Substantia nigra (tissue), 51 donors: ENCODE measurements at places on chromosomes 3 and 15.
A peak's percentile ranks its signal among the peaks of the same experiment; 100 is the strongest.

DNA sequence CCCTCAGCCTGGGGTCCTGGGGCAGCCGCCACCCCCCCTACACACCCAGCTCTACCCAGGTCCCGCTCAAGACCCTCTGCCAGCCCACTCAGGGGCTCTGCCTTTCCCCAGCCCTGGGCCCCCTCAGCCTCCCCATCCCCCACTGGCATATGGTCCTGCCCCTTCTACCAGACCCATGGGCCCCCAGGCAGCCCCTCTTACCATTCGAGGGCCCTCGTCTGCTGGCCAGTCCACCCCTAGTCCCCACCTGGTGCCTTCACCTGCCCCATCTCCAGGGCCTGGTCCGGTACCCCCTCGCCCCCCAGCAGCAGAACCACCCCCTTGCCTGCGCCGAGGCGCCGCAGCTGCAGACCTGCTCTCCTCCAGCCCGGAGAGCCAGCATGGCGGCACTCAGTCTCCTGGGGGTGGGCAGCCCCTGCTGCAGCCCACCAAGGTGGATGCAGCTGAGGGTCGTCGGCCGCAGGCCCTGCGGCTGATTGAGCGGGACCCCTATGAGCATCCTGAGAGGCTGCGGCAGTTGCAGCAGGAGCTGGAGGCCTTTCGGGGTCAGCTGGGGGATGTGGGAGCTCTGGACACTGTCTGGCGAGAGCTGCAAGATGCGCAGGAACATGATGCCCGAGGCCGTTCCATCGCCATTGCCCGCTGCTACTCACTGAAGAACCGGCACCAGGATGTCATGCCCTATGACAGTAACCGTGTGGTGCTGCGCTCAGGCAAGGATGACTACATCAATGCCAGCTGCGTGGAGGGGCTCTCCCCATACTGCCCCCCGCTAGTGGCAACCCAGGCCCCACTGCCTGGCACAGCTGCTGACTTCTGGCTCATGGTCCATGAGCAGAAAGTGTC lies 30.2 kb downstream of the PTPN23 start:
- no peak for DNase-seq

DNA sequence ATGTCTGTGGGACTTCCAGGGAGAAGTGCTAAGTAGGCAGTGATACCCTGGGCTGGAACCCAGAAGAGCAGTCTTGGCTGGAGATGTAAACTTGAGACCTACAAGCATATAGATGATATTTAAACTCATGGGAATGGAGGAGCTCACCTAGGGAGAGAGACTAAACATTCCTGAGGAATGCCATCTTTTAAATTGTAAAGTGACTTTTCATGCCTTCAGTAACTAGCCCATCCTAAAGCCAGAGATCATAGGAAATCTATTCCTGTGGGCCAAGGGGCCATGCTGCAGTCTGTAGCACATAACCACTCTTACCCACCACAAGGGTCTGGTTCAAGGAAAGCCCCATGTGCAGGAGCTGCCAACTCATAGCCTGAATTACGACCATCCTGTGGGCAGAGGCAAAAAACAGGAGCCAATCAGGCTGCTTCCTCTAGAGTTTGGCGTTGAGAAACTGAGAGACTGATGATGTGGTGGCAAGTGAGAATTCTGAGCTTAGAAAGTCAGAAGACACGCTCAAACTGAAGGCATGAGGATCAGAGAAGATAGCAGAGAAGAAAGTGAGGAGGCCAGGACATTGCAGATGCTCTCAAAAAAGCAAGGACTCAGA lies 37.5 kb downstream of the CTDSPL start:
- DNase-seq = no peak

GRCh38 chr3:23837286-23837685 lies 31.5 kb downstream of the UBE2E1 start:
- DNase-seq = no peak

- peak; percentile 29 for DNase-seq
Measured at GRCh38 chr15:80991421-80991820, 1.8 kb upstream of the MESD start.

- DNase-seq = no peak
Measured at GRCh38 chr3:52315977-52316764, at the start of gene DNAH1. Gene DNAH1, plus strand, starts transcription at chr3:52316319. Its CDS starts 6,124 bp downstream, at chr3:52322443.

GRCh38 chr15:57445872-57446271 lies 69.6 kb downstream of the CGNL1 start:
- DNase-seq = no peak

GRCh38 chr3:23489300-23490158 lies 286.4 kb downstream of the UBE2E2 start:
- no peak for DNase-seq

DNA sequence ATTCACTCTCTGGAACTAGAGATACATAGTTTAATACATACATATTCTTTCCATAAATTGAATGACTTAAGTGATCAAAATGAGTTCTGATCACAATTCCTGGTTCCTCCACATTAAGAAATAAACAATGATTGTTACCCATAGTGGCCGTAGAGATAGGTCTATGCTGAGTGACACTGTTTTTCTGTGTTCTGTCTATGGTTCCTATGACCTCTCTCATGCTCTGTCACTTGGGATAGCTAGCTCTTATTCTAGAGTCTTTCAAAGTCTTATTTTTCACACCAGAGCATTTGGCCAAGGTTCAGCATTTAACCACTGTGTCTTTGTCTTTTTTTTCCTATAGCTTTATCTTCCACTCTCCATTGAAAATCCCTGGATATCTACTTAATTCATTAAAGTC lies 132.4 kb downstream of the GOLGA6L6 start:
- no peak for DNase-seq

DNA sequence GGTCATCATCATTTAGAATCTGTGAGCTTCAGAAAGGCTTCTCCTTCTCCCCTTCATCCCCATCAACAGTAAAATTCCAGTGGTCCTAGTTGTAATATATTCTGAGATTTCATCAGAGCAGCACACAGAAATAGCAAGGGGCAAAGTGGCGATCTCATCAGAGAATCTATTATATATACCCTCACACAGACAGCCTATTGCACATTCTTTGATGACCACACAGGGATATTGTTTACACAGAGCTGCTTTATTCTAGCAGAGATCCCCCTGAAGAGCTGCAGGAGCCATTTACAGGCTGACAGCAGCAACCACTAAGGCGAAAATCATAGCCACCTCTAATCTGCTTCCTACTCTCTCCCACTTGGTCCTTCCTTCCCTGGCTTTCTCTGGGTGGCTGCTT lies 42.0 kb upstream of the CRBN start:
- DNase-seq = no peak

GRCh38 chr3:57598765-57599360 lies 1.7 kb upstream of the ARF4 start:
- DNase-seq = no peak

- no peak for DNase-seq
Measured at GRCh38 chr3:142929109-142929508, 34.4 kb downstream of the PAQR9 start.

DNA sequence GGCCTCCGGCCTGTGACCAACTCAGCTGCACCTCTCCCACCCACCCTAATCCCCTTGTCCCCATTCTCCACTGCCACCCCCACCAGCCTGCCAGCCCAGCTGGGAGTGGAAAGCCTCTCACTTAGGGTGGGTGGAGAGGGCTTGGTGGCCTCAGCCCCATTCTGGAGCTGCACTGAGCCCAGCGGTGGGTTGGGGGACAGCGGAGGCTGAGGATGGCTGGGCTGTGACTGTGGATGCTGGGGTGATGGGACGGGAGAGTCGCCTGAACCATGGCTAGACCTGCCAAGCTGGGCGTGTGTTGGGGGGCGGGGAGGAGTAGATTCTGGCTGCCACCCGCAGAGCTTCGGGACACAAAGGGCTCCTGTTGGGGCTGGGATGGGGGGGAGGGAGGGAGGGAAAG lies 1.8 kb downstream of the CLCN2 start:
- DNase-seq = peak; percentile 80

DNA sequence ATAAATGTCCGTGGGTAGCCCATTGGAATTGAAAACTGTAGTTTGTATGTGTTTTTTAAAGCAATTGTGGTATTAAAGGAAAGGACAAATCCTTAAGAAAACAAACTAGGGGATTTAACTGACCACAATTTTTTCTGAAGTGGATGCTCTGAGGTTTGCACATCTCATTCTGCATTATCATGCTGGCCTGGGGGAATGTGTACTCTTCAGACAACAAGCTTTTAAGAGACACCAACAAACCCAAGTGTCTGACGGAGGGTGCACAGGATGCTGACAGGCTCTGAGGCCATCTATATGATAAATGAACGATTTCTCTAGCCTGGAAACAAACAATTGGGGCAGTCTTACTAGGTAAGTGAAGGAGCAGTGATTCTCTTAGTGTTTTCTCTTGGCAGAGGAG lies 9.1 kb downstream of the LINS1 start:
- DNase-seq = no peak

DNA sequence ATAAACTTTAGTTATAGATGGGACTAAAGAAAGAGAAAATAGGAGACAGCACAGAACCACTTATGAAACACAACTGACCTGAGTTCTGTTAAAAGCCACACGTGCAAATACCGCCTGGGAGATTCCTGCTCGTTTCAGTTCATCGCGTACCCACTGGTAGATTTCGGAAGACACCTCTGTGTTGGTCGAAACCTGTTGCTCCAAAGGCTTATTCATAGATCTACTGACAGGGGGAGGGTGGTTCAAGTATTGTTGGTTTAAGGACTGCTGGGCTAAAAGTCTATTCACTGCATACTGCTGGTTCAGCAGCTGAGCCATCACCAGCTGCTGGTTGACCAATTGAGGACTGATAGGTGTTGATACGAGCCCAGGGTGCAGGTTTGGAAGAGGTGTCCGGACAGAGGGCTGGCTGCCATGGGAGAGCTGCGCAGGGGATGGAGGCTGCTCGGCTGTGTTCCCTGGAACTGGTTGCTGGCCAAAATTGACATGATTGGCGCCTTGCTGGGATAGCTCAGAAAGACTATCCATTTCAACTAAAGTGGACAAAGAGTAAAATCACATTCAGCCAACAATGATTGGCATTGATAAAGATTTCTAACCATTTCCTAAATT lies 30.6 kb downstream of the SATB1 start:
- no peak for DNase-seq
